ENCODE measurements at places on chromosomes 1 and 21.

DNA sequence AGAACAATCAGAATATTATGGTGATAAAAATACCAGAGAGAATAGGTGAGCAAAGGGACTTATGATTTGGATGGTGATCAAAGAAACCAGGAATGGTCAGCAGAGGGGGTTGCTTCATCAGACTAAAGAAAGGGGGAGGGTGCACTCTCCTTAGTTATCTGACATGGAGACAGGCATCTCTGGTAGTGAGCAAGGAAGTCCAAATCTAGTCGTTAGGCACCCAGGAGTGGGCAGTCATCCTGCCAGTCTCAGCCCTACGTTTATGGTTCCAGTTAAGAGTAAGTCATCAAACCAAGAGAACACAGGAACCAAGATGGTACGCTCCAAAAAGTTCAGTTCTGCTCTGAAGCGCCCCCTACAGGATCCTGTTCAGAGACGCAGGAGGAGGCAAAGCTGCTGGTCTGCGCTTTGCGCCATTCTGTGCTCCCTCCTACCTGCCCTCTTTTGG lies 28.6 kb downstream of the EBNA1BP2 start:
- DNase-seq = no peak

- no peak for DNase-seq
These were observed 26.3 kb upstream of the PCBP3 start for GRCh38 chr21:45617021-45617921.

GRCh38 chr1:238649200-238649599 lies 737.2 kb upstream of the CHRM3 start:
- no peak for DNase-seq

- no peak for DNase-seq
These were observed 169.9 kb downstream of the KCNT2 start for GRCh38 chr1:196438329-196438728.

DNA sequence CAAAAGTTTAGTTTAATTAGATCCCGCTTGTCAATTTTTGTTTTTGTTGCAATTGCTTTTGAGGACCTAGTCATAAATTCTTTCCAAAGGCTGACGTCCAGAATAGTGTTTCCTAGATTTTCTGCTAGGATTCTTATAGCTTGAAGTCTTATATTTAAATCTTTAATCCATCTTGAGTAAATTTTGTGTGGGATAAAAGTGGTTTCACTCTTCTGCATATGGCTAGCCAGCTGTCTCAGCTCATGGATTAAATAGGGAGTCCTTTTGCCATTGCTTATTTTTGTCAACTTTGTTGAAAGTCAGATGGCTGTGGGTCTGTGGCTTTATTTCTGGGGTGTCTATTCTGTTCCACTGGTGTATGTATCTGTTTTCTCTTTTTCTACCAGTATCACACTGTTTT lies 801.3 kb upstream of the ADGRL4 start:
- no peak for DNase-seq

DNA sequence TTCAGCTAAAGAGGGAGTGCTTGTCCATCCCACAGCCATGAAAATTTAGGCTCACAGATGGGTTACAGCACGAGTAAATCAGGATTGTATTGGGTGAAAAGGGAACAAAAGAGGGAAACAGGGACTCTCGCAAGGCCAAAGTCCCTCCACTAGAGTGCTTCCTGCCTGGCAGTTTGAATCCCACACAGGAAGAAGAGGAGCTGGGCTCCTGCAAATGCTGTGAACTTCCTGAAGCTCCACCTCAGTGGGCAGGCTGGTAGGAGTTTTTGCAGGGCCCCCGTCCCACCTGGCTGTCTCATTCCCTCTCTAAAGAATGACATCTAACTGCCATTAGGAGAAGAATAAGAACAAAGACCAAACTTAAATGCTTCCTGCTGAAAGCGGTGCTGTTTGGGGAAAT lies 712.0 kb upstream of the PRMT6 start:
- DNase-seq = no peak

GRCh38 chr1:183236158-183236725 lies 50.2 kb downstream of the LAMC2 start:
- no peak for DNase-seq

DNA sequence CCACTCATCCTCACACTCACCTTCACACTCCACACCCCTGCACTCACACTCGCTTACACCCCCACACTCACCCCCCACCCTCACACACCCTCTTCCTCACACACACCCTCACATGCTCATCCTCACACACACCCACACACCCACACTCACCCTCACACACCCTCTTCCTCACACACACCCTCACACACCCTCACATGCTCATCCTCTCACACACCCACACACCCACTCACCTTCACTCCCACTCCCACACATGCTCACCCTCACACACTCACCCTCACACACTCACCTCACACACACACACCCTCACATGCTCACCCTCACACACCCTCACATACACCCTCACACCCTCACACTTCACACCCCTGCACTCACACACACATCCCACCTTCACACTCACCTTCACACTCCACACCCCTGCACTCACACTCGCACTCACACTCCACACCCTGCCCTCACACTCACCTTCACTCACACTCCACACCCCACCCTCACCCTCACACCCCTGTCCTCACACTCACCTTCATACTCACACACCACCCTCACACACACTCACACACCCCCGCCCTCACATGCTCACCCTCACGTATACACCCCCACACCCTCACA lies 42.6 kb upstream of the EDN2 start:
- no peak for DNase-seq

DNA sequence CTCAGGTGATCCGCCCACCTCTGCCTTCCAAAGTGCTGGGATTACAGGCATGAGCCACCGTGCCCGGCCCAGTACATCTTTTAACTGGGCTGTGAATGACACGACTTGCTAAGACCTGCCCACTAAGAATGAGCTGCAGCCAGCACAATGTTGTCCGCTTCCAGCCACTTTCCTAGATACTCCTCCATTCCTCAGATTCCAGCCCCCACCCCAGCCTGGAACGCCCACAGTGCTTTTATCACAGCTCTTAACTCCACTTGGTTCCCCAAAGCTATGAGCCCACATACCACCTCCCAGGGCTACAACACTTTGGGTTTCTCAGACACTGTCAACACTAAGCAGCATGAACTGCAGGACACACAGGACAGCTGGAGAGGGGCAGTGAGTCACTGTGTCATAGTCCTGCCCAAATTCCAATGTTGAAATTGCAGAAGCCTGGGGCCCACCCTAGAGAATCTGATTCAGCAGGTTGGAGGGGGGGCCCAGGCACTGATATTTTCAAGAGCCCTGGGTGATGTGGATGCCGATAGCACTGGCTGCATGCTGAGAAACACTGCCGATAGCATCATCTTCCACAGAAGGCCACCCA lies 58.0 kb downstream of the ACBD3 start:
- no peak for DNase-seq

- no peak for DNase-seq
These were observed 577.0 kb downstream of the LMO4 start for GRCh38 chr1:87905651-87906050.

- DNase-seq = no peak
These were observed 199.1 kb downstream of the RYR2 start for GRCh38 chr1:237241038-237241437.

All from CD4-positive, alpha-beta T cell treated with Interferon alpha-2 for 1 hour (primary cell).